ENCODE measurements at places on chromosomes 1 and 21.

- DNase-seq = no peak
Measured at GRCh38 chr1:156592158-156592909, 758 bp downstream of the NAXE start.

DNA sequence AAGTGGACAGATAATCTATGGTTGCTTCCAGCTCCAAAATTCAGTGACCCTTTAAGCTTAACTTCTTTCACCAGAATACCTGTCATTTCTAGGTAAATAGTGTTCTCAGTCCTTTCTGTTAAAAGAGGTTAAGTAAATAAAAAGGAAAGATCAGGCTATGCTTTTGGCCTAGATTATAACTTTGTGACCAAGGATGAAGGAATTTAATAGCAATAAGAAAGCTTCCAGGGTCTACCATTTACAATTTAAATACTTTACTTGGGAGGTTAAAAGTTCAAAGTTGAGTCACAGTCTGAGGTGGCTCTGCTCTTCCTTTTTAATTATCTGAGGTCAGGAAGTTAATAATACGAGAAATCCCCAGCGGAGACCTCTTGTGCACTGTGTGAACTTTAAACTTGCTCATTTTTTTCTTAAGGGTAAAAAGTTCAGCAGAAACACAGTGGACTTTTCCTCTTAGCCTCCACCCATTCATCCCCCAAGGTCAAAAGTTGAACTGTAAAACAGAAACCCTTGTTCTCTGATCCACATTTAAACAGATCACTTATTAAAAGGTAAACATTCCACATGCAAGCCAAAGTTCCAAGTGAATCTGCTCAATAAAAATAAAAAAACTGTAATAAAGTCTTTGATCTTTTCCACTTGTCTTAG lies 187.1 kb downstream of the NRIP1 start:
- no peak for DNase-seq

DNA sequence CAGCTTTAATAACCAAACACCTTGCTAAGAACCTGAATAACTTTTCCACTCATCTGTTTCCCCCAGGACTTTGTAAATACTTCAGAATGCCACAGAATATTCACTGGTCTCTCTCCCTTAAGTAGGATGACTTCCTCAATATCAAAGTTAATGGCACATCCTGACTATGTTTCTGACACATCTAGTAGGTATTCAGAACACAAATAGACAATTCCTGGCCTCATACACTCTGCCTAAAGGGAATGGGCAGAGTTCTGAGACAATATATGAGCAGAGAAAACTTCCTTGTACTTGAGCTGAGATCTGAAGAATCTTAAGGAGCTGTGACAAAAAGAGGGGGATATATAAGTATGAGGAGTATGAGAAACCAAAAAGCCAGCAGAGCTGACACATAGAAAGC lies 34.8 kb downstream of the ANKRD13C start:
- DNase-seq = no peak

- DNase-seq = no peak
Measured at GRCh38 chr1:159915571-159916241, 9.6 kb downstream of the TAGLN2 start.

GRCh38 chr21:43752758-43753438 lies 23.2 kb downstream of the CSTB start:
- DNase-seq = no peak

GRCh38 chr21:8991088-8991907 lies 1530.1 kb upstream of the TPTE start:
- DNase-seq = no peak

- no peak for DNase-seq
Measured at GRCh38 chr1:161885003-161885402, 118.9 kb downstream of the ATF6 start.

DNA sequence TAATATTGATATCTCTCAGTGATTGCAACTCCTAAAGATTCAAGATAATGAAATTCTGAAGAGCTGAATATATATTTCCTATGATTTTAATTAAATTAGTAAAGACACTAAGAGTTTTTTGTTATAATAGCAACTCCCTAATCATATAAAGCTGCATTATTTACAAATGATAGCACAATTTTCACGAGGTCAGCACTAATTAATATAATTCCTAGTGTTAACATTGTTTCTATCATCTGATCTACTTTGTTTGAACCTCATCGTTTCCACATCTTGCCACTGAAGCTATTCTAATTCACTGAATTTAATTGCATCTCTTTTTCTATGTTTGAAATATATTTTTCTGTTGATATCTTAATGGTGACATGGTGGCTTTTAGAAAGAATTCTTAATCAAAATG lies 279.1 kb upstream of the ADGRL4 start:
- DNase-seq = no peak

DNA sequence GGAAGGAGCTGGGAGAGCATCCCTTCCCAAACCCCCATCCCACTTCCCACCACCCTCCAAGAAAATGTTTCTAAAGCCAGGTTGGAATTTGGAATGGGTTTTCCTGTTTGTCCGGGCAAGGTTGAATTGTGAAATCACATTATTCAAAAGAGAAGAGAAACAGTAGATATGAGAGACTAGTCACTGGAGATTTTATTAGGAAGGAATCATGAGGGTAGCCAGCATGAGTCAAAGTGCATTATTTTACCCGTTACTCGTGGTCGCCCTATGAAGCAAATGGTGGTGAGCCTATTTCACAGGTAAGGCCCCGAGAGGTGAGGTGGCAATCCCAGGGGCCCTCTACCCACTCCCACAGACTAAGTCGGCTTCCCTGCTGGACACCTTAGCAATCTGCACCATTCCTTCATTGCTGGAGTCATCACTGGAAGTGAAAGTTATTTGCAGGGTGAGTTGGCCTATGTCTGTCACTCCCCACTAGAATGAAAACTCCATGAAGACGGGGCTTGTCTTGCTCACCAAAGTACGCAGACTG lies 52.8 kb downstream of the TOMM20 start:
- no peak for DNase-seq

- no peak for DNase-seq
Measured at GRCh38 chr1:239947801-239948200, 143.9 kb upstream of the FMN2 start.

- no peak for DNase-seq
Measured at GRCh38 chr1:10734962-10735544, 61.4 kb downstream of the CASZ1 start.
